Skin of body (tissue), 3 donors: ENCODE measurements at places on chromosomes 3 and 15. TPM values are rescaled to one million over a fixed set of nuclear protein-coding genes. Genes with fewer than 3 reads are reported as not detected.

GRCh38 chr15:58442122-58442521, 10.3 kb downstream of the LIPC start:
- no peak for DNase-seq

DNA sequence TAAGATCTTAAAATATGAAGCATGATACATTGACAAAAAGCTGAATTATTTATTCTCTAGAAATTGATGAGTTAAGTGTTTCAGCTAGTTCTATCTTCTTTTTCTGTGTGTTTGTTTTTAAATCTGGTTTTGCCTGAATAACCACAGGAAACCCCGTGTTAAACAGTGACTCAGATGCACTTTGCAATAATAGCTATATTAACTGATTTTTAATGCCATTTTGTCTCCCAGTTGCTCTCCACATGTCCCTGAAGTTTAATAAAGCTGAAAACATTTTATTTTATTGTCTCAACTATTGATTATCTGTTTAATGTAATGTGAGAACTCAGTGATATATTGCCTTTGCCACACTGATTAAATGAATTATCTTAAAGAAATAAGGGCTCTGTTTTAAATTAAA, 42.8 kb upstream of the ROBO1 start:
- DNase-seq, result no peak

- peak; percentile 36 for DNase-seq
Measured at GRCh38 chr3:165185707-165186327, 10.4 kb downstream of the SLITRK3 start.

GRCh38 chr15:79919090-79919748, 22.4 kb upstream of the MTHFS start:
- no peak for DNase-seq

SLC9C1 gene
- total RNA-seq, result 0.89 TPM

- no peak for DNase-seq
Measured at GRCh38 chr3:37041546-37042195, 48.4 kb downstream of the MLH1 start.

CMTM7 gene
- total RNA-seq, result 11.0 TPM

CGNL1 gene
- total RNA-seq, result 23.5 TPM

DNA sequence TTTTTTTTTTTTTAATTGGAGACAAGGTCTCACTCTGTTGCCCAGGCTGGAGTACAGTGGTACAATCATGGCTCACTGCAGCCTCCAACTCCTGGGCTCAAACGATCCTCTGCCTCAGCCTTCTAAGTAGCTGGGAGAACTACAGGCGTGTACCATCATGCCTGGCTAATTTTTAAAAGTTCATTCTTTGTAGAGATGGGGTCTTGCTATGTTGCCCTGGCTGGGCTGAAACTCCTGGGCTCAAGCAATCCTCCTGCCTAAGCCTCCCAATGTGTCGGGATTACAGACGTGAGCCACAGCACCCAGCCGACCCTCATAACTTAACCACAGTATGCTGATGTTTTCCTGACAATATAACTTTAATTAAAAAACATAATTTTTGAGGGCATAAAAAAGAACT, 24.3 kb downstream of the IL17RD start:
- DNase-seq, result no peak

COPG1 gene
- total RNA-seq, result 130 TPM

DNA sequence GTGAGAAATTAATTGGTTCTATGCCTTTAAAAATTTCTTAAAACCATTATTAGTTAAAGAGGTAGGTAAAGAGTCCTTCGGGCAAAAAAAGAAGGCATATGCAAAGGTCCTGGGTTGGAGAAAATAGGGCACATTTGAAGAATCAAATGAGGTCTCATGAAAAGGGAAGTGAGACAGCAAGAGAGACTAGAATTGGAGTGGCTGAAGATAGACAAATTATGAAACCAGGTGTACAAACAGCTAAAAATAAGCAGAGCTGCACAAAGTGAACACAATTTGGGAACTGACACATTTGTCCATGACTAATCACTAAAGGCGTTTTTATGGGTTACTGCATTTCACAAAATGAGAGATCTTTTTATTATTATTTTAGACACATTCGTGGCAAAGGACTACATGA, 581.2 kb downstream of the PYDC2 start:
- DNase-seq, result no peak

DNA sequence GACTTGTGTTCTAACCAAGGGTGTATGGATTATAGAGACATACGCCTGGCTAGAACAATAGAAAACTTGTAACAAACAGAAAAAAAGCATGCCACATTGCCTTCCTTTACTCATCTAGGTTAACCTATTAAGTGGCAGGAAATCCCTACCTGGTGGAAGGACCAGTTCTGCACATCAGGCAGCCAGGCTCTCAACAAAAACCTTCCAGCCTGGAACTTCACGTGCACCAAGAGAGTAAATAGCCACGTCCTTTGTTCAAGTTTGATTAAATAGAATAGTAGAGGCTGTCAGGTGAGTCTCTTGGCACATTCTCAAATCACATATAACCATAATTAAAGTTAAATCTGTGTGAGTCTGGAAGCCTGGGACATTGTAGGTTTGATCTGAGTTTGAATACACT, 85.0 kb upstream of the DPH6 start:
- no peak for DNase-seq

GRCh38 chr3:122758877-122759560, 34.6 kb downstream of the HSPBAP1 start:
- DNase-seq, result no peak

DNA sequence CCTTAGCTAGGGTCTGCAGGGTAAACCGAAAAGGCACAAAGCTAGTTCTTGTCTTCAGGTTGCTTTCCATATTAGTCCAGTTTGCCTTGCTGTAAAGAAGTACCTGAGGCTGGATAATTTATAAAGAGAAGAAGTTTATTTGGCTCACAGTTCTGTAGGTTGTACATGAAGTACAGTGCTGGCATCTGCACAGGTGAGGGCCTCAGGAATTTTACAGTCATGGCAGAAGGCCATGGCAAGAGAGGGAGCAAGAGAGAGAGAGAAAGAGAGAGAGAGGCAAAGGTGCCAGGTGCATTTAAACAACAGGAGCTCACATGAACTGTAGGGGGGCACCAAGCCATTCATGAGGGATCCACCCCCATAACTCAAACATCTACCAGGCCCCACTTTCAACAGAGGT, 26.9 kb downstream of the TRIM42 start:
- no peak for DNase-seq

CPA3 gene
- total RNA-seq, result 34.4 TPM

DNA sequence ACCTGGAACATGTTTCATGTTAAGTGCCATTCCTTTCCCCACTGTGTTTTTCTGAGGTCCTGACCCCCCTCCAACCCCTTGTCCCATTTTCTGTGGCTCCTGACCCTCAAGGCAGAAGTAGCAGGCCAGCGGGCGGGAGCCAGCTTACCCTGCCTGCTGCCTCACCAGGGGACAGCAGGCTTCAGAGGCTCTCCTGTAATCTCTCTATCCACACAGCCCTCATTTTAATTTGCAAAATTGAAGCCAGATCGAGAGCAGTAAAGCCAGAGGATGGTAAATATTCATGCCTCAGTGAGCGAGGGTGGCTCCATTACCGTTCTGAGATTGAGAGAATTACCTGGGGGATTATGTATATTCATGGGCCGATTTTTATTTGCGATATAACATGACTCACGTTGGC, 147.6 kb downstream of the DNAJB8 start:
- no peak for DNase-seq

DNA sequence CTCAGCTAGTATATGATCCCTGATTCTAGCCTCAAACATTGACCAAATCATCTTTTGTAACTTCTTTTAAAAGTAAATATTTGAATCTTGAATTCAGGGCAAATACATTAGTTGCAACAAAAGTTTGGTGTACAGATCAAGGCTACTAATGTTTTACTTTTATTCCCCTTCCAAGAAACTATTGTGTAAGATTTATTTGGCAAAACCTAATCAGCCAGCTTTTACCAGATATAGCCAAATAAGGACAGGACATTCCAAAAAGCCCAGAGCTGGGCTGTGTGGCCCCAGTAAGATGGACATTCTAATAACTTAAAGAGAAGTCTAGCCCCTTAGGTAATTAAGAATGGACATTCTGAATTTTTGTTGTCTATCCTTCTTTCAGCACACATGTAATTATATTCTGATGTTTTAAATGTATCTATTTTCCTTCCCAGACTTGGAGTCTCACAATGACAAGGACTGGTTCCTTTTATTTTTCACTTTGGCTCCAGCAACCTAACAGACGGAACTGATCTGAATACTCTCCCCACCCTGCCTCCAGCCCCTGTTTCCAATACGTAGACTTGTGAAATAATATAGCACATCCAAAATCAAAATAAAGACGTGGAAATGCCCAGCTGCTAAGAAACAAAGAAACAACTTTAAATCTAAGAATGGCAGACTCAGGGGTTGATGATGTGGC, 48.1 kb downstream of the STARD5 start:
- DNase-seq, result peak; percentile 90

DNA sequence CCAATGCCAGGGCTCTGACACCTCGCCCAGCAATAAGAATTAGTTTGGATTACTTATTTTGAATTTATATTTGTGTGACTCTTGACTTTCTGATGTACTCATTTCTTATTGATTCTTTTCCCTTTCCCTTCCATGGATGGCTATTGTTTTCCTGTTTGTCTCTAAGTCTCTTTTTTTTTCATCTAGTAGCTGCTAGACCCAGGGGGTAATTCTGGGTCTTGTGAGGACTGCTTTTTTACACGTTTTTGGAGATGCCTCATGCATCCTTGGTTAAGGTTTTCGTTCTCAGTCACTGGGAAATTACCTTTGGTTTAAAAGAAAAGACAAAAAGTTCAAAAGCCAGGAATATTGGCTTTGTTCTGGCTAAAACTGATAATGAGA, 70.2 kb upstream of the STRIT1 start:
- DNase-seq, result no peak

DNA sequence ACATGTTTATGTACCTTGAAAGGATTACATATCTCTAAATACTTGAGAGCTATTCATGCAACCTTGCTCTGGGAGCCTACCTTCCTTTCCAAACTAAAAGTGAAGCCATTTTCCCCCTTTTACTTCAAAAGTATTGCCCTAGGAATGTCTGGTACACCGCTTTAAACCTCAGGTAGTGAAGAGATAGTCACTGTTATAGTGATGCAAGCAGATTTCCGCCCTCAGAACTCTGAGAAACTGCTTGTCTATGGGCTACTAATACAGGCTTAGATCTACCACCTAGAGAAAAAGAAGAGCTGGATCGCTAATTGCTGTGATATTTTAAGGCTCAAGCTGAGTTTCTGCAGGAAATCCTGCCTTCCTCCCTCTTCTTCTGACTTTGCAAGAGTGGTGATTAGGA, 78.6 kb downstream of the SEMA6D start:
- no peak for DNase-seq

GOLGA6L7 gene
- not detected for total RNA-seq

DNA sequence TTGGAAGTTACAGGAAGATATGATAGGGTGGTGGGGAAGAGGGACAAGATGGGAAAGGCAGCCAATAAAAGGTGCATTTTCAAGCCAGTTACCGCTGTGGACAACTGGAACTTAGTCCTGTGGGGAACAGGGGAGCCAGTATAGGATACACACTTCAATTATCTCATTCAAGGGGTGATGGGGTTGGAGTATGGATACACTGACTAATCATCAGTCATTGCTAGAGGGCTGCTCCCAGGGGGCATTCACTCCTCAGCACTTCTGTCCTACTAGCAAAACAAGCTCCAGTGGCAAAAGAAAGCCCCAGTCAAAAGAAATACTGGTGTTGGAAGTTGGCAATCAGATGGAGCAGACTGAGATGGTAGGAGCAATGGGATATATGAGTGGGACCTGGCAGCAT, 183.4 kb upstream of the GADL1 start:
- DNase-seq, result no peak

DNA sequence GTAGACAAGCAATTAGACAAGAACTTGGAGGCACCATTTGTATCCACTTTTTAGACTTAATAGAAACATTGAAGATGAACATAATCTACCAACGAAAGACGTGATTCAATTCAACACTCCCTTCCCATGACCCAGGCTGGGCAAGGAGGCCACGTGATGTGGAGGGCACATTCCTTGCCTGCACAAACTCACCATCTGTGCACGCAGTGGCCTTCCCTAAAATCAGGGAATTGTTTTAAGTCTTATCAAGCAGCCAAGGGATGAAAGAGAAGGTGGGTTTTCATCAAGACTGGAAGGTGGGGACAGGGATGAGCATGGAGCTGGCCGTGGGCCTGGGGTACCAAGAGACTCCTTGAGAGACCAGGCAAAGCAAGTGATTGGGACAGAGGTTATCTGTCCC, 13.5 kb downstream of the STARD5 start:
- DNase-seq, result no peak

SLC6A11 gene
- 0.49 TPM for total RNA-seq

RSRC1 gene
- 54.2 TPM for total RNA-seq

DNAH12 gene
- 2.1 TPM for total RNA-seq

- DNase-seq, result no peak
Measured at GRCh38 chr15:25053000-25053815, 98.4 kb downstream of the SNRPN start.

DNA sequence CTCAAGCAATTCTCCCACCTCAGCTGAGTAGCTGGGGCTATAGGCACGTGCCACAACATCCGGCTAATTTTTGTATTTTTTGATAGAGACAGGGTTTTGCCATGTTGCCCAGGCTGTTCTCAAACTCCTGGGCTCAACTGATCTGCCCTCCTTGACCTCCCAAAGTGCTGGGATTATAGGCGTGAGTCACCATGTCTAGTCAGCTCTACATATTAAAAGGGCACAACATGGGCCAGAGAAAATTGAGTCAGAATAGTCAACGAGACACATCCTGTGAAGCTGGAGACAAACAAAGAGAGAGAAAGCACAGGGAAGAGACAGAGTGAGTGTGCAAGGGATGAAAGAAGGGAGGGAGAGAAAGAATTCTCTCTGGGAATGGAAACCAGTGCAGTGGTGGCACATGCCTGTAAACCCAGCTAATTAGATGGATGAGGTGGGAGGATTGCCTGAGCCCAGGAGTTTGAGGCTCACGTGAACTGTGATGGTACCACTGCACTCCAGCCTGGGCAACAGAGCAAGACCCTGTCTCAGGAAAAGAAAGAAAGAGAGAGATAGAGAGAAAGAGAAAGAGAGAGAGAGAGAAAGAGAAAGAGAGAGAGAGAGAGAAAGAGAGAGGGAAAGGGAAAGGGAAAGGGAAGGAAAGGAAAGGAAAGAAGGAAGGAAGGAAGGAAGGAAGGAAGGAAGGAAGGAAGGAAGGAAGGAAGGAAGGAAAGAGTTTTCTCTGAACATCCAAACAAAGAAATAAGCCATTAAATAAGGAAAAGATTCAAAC, 107.2 kb upstream of the SLC25A36 start:
- no peak for DNase-seq

DNA sequence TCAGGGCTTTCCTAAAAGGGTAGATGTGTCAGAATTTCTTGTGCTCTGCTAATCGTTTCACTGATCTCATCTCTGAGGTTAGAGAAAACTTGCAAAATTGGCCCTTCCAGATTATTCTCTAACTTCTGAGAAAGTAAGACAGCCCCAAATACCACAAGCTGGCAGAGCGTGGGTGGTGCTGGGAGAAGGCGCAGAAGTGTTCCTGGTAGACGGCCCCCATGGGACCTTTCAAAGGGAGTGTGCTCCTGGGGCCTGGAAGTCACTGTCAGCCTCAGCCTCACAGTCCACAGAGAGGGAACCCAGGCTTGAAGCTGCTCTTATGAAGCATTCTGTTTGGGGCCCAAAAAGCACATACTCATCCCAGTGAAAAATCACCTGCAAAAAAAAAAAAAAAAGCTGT, 86.5 kb upstream of the PFN2 start:
- DNase-seq, result no peak
